ENCODE measurements at places on chromosomes 12 and 14. TPM values are rescaled to one million over a fixed set of nuclear protein-coding genes. Genes with fewer than 3 reads are reported as not detected.
A peak's percentile ranks its signal among the peaks of the same experiment; 100 is the strongest.

DNA sequence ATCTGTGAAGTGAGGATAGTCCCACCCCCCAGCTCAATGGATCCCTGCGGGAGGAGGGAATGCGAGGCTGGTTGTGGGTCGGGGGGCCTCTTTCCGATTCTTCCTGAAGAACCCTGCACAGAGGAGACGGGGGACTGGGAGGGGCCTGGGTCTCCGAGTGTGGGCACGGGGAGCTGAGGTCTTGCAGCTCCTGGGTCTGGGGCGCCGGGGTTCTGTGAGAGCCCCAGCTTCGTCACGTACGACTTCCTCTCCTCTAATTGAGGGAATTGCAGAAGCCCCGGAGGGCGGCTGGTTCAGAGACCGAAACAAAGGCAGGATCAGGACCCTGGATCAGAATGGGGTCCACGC, 66.6 kb downstream of the DIO3 start:
- peaks cover 3% of the 10 kb centered on the region for H3K4me1 ChIP-seq
- no peaks in the 10 kb centered on the region for H3K36me3 ChIP-seq
- H3K4me3 ChIP-seq: no peak overlapping the region
- H3K27ac ChIP-seq: no peak overlapping the region
- peaks cover 1% of the 10 kb centered on the region for H3K27me3 ChIP-seq
- no peak for DNase-seq

DNA sequence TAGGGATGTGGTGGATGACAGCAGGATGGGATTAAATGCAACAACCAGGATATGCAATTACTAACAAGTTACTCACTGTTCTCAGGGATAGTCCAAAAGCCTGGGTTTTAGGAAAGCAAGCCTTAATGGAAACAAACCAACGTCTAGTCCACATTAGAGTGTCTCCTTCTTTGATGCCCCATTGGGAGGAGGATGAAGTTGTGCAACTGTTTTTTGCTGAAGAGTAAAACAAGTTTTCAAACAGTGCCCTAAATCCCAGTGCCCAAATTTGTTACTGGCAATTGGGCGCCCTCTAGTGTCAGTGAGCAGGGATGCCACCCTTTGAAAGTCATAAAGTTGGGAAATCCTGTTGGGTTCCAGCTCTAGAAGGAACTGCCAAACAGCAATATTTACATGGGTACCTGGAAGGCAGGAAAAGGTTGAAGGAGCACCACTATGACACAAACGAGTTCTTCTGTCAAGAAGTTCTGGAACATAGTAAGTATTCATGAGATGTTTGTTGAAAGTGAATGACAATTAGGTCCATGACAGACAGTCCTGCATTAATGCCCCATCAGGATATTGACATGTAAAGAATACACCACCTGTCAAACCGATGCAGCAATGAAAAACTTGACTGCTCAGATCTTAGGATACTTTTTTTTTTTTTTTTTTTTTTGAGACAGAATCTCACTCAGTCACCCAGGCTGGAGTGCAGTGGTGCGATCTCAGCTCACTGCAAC, 11.1 kb upstream of the DPF3 start:
- no peaks in the 10 kb centered on the region for H3K4me1 ChIP-seq
- no peak overlapping the region for H3K27ac ChIP-seq
- peaks cover 6% of the 10 kb centered on the region for H3K27me3 ChIP-seq
- peak; percentile 71 for DNase-seq

GRCh38 chr12:54409267-54409666, 9.8 kb downstream of the ITGA5 start:
- H3K4me3 ChIP-seq: no peak overlapping the region
- H3K4me1 ChIP-seq: peaks cover 48% of the 10 kb centered on the region
- H3K27ac ChIP-seq: no peak overlapping the region
- DNase-seq: no peak
- no peaks in the 10 kb centered on the region for H3K27me3 ChIP-seq

DNA sequence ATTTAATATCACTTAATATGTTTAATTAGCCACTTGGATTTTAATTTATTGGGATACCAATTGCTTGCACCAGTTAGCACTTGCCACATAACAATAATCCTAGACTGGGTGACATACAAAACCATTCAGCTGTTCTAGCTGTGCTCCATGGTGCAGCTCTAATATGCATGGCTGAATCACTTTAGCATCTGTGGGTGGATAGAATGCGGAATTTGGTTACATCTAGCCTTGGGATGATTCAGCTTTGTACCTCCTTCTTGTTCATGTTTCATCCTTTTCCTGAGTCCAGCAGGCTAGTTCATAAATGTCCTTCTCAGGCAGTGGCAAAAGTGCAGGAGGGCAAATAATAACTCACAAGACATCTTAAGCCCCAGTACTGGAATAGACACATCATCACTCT, 1263.0 kb downstream of the LRFN5 start:
- no peaks in the 10 kb centered on the region for H3K36me3 ChIP-seq
- H3K4me3 ChIP-seq: no peak overlapping the region
- no peak overlapping the region for H3K27ac ChIP-seq
- H3K4me1 ChIP-seq: no peaks in the 10 kb centered on the region

DNA sequence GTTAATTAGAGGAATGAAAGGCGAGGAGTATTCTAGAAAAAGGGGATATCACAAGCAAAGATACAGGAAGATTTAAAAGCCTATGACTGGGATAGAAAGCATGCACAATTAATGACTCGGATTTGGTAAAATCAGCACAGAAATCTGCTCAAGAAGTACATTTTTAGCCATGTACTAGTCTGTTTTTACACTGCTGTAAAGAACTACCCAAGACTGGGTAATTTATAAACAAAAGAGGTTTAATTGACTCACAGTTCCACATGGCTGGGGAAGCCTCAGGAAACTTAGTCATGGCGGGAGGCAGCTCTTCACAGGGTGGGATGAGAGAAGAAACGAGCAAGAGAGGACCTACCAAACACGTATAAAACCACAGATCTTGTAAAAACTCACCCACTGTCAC, 716.3 kb upstream of the MDGA2 start:
- H3K4me3 ChIP-seq: no peak overlapping the region
- no peak overlapping the region for H3K27ac ChIP-seq
- H3K4me1 ChIP-seq: no peaks in the 10 kb centered on the region
- no peaks in the 10 kb centered on the region for H3K36me3 ChIP-seq

GRCh38 chr14:94659901-94660300, 47.7 kb downstream of the SERPINA3 start:
- no peaks in the 10 kb centered on the region for H3K36me3 ChIP-seq
- no peak overlapping the region for H3K27ac ChIP-seq
- no peak overlapping the region for H3K4me3 ChIP-seq
- DNase-seq: no peak
- H3K4me1 ChIP-seq: no peaks in the 10 kb centered on the region
- H3K27me3 ChIP-seq: peaks cover 12% of the 10 kb centered on the region

DNA sequence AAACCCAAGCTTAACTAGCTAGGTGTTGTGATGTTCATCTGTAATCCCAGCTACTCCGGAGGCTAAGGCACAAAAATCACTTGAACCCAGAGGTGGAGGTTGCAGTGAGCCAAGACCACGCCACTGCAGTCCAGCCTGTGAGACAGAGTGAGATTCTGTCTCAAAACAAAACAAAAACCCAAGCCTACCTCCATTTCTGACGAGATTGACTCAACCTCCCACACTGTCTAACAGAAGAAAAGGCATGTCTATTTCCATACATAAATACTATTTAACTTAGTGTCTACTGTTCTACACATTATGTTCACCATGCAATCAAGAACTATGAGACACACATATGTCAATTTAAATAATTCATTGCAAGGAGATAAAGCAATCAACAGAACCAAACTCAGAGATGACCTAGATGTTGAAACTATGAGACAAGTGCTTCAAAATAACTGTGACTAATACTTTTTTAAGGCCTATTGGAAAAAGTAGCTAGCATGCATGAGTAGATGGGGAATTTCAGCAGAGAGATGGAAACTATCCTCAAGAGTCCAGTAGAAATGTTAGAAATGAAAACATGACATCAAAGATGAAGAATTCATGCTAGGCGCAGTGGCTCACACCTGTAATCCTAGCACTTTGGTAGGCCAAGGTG, 75.9 kb upstream of the DHRS4 start:
- no peaks in the 10 kb centered on the region for H3K36me3 ChIP-seq
- H3K27ac ChIP-seq: peak overlapping the region; percentile 81
- peaks cover 9% of the 10 kb centered on the region for H3K4me1 ChIP-seq
- DNase-seq: peak; percentile 45
- H3K27me3 ChIP-seq: peaks cover 15% of the 10 kb centered on the region

GRCh38 chr14:104795781-104796686, 486 bp upstream of the AKT1 start:
- peak overlapping the region; percentile 49 for H3K27ac ChIP-seq
- peak; percentile 67 for DNase-seq
- H3K27me3 ChIP-seq: no peaks in the 10 kb centered on the region
- H3K36me3 ChIP-seq: no peaks in the 10 kb centered on the region
- peak overlapping the region; percentile 62 for H3K4me3 ChIP-seq

DNA sequence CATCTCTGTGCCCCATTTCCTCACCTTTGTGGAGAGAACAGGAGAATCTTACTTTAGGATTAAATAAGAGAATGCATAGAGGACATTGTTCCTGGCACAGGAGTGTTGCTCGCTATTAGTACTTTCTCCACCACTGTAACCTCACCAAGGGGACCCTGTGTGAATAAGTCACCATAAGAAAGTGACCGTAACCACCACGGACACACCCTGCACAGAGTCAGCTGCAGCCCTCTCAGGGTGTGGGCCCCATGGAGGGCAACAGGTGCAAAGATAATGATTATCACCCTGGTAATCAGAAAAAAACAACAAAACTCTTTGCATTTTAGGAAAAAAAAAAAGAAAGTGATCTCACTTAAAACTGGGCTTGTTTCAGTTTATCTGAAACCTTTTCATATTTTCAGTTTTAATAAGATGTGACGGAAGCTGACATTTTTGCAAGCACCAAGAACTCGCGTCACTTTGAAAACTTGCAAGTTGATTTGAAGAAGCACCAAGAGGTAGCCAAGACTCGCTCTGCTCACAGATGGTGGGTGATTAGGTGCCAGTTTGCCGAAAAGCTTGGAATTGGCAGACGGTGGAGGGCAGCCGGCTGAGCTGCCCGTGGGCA, 87.0 kb upstream of the VRK1 start:
- H3K27ac ChIP-seq: no peak overlapping the region
- no peak for DNase-seq
- H3K27me3 ChIP-seq: peaks cover 16% of the 10 kb centered on the region
- peaks cover 2% of the 10 kb centered on the region for H3K4me1 ChIP-seq
- H3K36me3 ChIP-seq: no peaks in the 10 kb centered on the region
- H3K4me3 ChIP-seq: no peak overlapping the region

DNA sequence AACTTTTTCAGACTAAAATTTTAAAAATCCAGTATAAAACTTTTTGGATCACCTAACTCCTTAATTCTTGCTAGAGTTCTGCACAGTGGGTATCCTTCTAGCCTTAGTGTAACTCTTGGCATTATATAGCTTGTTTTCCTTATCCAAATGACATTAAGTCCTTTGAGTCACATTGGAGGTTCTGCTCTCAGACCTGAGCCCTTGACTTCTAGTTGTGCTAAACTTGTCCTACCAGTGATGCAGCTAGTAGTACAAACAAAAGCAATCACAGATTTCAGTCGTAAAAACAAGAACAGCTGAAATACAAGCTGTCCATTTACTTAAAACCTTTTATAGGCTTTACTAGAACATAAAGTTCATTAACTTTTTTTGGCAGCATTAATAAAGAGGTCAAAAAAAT, 10.5 kb downstream of the ZBTB1 start:
- H3K4me1 ChIP-seq: peaks cover 54% of the 10 kb centered on the region
- H3K36me3 ChIP-seq: no peaks in the 10 kb centered on the region
- H3K27me3 ChIP-seq: no peaks in the 10 kb centered on the region
- no peak overlapping the region for H3K4me3 ChIP-seq

DNA sequence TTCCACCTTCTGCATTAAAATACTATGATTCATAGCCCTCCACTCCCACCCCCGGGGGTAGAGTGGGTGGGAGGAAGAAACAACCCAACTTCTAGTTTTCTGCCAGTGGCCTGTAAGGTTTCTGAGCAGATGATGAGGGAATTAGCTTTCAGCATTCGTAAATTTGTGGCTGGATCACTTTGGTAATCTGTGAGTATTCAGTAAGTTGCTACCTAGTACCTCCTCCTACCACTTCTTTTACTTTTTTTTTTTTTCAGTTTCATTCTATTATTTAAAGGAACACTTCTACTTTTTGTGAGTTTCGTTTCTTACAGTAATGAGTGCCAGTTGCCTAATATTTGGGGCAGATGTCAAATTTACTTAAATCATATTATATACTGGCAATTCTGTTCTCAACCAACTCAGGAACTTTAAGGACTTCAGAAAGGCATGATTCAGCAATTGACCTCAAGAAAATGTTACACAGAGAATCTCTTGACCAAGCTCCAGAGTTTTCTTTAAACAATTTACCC, 42.4 kb upstream of the EMP1 start:
- no peak for DNase-seq
- H3K27ac ChIP-seq: no peak overlapping the region
- H3K4me3 ChIP-seq: no peak overlapping the region
- H3K27me3 ChIP-seq: peaks cover 9% of the 10 kb centered on the region

DNA sequence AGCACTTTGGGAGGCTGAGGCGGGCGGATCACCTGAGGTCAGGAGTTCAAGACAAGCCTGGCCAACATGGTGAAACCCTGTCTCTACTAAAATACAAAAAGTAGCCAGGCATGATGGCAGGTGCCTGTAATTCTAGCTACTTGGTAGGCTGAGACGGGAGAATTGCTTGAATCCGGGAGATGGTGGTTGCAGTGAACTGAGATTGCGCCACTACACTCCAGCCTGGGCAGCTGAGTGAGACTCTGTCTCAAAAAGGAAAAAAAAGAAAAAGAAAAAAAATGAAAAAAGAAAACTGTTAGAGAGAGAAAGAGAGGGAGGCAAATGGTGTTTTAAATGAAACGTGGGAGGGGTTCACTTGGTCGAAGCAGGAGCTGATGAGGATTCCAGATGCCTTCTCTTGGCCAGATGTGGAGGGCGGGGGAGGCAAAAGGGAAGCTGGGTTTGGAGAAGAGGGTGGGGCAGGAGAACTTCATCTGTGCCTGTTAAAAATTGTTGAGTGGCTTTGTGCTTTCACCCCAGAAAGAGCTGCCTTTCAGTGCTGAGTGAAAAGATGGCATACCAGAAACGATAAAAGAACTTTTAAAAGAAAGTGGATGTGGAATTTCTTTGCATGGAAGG, 1.1 kb downstream of the EMP1 start:
- DNase-seq: no peak
- H3K4me1 ChIP-seq: peaks cover 29% of the 10 kb centered on the region
- peak overlapping the region; percentile 79 for H3K27ac ChIP-seq
- peaks cover 4% of the 10 kb centered on the region for H3K27me3 ChIP-seq
- H3K4me3 ChIP-seq: peak overlapping the region; percentile 83

GRCh38 chr14:24238123-24238522, 4.3 kb downstream of the TINF2 start:
- peaks cover 58% of the 10 kb centered on the region for H3K36me3 ChIP-seq
- peaks cover 71% of the 10 kb centered on the region for H3K4me1 ChIP-seq
- no peak overlapping the region for H3K4me3 ChIP-seq

The RNASE7 gene
- total RNA-seq: not detected

The LALBA gene
- not detected for total RNA-seq

The ANKS1B gene
- 0.97 TPM for total RNA-seq

The GPRC5A gene
- 0.10 TPM for total RNA-seq

The ABCC9 gene
- not detected for total RNA-seq

The MANSC1 gene
- total RNA-seq: 2.2 TPM

The GPX2 gene
- not detected for total RNA-seq

The ABCD4 gene
- 42.7 TPM for total RNA-seq

The SLC10A1 gene
- total RNA-seq: not detected

The STYK1 gene
- not detected for total RNA-seq

The CPNE6 gene
- total RNA-seq: not detected

The ACACB gene
- total RNA-seq: 11.1 TPM

The NAA25 gene
- total RNA-seq: 43.3 TPM

All from activated CD4-positive, alpha-beta memory T cell treated with anti-CD3 and anti-CD28 coated beads for 36 hours (primary cell).